ENCODE measurements at places on chromosomes 5 and 9.

- no peak for DNase-seq
Measured at GRCh38 chr5:138662599-138662998, 87.4 kb upstream of the HSPA9 start.

- DNase-seq: no peak
Measured at GRCh38 chr9:20805766-20806165, 121.7 kb downstream of the FOCAD start.

- no peak for DNase-seq
Measured at GRCh38 chr5:121937762-121938161, 24.0 kb upstream of the SRFBP1 start.

- DNase-seq: no peak
Measured at GRCh38 chr5:57499262-57500050, 16.8 kb upstream of the ACTBL2 start.

DNA sequence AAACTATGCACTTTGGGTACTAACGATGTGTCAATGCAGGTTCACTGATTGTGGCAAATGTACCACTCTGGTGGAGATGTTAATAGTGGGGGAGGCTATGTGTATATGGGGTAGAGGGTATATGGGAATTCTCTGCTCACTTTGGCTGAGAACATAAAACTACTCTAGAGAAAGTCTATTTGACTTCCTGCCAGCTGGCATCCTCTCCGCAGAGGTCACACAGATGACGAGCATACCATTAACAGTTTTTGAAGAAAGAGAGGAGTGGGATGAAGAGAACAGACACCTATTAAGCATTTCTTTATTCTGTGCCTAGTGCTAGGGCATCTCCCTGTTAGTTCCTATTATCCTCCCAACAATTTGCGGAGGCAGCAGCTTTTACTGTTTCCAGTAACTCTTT lies 58.4 kb upstream of the TRIM32 start:
- DNase-seq: no peak
